Spleen (tissue), 13 donors: ENCODE measurements at places on chromosomes 1 and 21. TPM values are rescaled to one million over a fixed set of nuclear protein-coding genes. Genes with fewer than 3 reads are reported as not detected.
A peak's percentile ranks its signal among the peaks of the same experiment; 100 is the strongest.

The FCGR1A gene
- total RNA-seq = 22.7 TPM

- peak; percentile 20 for DNase-seq
Observed at GRCh38 chr1:225768662-225769426, 8.8 kb upstream of the SRP9 start.

The CELA2A gene
- total RNA-seq = 0.40 TPM

- DNase-seq = no peak
Observed at GRCh38 chr1:82258887-82259286, 458.2 kb downstream of the ADGRL2 start.
